ENCODE measurements at places on chromosomes 3 and 15. TPM values are rescaled to one million over a fixed set of nuclear protein-coding genes. Genes with fewer than 3 reads are reported as not detected.

ALDH1A2 gene
- total RNA-seq: 0.84 TPM

PDHB gene
- total RNA-seq: 178 TPM

MON1A gene
- total RNA-seq: 15.3 TPM

MME gene
- 154 TPM for total RNA-seq

ABCC5 gene
- total RNA-seq: 6.6 TPM

NAALADL2 gene
- 1.0 TPM for total RNA-seq

GNAT1 gene
- not detected for total RNA-seq

MGA gene
- total RNA-seq: 7.7 TPM

SAMMSON gene
- not detected for total RNA-seq

DUOXA2 gene
- total RNA-seq: not detected

COLQ gene
- 0.17 TPM for total RNA-seq

SLCO2A1 gene
- total RNA-seq: 3.0 TPM

SACM1L gene
- 15.0 TPM for total RNA-seq

ITIH1 gene
- total RNA-seq: not detected

LSAMP gene
- 2.0 TPM for total RNA-seq

CLDN16 gene
- not detected for total RNA-seq

CPLX3 gene
- not detected for total RNA-seq

CBLB gene
- total RNA-seq: 7.9 TPM

CTXND1 gene
- not detected for total RNA-seq

FANCD2OS gene
- not detected for total RNA-seq

MYZAP gene
- total RNA-seq: 0.17 TPM

SEMA6D gene
- total RNA-seq: 1.8 TPM

OIP5 gene
- 21.3 TPM for total RNA-seq

HRG gene
- total RNA-seq: not detected

PPP1R14D gene
- not detected for total RNA-seq

TERC gene
- total RNA-seq: 92.2 TPM

NTRK3 gene
- not detected for total RNA-seq

CCDC80 gene
- 114 TPM for total RNA-seq

ADAMTS7 gene
- total RNA-seq: 5.0 TPM

AHSG gene
- not detected for total RNA-seq

CYP8B1 gene
- not detected for total RNA-seq

SI gene
- total RNA-seq: not detected

LRRC31 gene
- not detected for total RNA-seq

CAND2 gene
- 6.6 TPM for total RNA-seq

SRGAP3 gene
- total RNA-seq: 1.2 TPM

ARRDC4 gene
- total RNA-seq: 6.5 TPM

LSG1 gene
- 19.3 TPM for total RNA-seq

DLL4 gene
- total RNA-seq: under 0.01 TPM
